ENCODE measurements at places on chromosomes 2 and 18.

DNA sequence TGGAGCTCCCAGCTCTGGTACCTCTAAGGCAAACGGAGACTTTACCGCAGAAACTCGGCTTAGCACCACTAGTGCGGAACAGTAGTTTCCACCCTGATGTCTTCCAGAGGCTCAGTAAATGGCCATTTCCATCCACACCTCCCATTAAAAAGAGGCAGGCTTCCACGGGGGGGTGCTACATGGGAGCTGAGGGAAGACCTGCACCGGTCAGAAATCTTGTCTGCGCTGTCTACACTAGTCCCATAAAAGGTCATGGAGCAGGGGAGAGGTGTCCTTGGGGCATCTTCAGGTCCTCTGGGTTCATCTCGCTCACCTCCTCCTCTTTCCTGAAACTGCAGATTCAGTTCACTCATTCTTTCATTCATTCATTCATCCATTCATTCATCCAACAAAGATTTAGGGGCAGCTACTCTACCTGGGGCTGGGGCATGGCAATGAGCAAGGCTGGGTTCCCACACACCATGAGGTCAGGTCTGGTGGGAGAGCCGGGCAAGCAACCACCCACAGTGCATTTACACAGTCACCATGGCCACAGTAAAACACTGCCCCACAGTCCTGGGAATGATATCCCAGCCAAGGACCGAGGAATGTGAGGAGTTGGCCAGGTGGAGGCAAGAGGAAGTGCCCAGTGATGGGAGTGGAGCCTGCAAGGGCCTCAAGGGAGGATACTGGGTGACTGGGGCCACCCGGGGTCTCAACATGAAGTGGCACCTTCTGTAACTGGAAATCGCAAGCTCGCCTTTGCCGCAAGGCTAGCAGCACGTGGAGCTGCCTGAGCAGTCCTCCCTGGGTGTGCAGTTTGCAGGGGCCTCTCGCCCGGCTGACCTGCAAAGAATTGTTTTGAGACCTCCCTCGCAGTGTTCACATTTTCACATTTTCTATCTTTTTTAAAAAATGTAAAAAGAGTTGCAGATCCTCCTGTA is 180.2 kb upstream of the RAB6C start:
- no peak for DNase-seq

DNA sequence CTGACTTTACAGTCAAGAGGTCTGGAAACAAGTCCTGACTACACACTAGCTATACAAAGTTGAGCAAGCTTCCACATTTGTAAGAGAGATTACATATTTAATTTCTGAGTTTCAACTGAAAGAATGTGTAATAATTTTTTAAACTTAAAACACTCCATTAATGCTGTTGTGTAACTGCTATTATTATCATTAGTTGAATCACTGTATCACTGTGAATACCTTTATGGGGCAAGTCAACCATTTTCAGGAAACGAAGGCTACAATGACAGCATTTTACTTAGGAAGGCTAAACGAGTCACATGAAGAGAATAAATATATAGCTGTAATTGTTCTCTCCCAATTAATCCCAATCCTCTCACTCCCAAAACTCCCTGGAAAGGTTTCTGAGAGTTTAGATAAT is 46.3 kb downstream of the TRIP12 start:
- no peak for DNase-seq

DNA sequence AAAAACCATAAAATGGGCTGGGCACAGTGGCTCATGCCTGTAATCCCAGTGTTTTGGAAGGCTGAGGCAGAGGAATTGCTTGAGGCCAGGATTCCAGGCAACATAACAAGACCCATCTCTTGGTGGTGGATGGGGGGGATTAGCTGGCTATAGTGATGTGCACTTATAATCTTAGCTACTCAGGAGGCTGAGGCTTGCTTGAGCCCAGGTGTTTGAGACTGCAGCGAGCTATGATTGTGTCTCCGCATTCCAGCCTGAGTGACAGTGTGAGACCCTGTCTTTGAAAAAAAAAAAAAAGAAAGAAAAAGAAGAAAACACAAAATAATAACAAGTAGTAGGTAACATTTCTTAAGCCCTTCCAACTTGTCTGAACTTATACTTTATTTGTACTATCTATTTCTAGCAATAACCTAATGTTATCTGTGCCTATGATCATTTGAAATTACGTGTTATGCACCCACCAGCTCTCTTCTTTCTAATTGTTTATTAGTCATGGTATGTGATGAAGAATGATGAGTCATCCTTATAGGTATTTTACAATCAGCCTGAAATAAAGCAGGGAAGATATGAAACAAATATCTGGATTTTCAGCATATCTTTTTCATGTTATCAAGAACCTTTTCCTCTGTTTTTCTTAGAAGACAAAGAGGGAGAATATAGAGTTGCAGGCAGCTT is 129.3 kb upstream of the UNC80 start:
- no peak for DNase-seq

DNA sequence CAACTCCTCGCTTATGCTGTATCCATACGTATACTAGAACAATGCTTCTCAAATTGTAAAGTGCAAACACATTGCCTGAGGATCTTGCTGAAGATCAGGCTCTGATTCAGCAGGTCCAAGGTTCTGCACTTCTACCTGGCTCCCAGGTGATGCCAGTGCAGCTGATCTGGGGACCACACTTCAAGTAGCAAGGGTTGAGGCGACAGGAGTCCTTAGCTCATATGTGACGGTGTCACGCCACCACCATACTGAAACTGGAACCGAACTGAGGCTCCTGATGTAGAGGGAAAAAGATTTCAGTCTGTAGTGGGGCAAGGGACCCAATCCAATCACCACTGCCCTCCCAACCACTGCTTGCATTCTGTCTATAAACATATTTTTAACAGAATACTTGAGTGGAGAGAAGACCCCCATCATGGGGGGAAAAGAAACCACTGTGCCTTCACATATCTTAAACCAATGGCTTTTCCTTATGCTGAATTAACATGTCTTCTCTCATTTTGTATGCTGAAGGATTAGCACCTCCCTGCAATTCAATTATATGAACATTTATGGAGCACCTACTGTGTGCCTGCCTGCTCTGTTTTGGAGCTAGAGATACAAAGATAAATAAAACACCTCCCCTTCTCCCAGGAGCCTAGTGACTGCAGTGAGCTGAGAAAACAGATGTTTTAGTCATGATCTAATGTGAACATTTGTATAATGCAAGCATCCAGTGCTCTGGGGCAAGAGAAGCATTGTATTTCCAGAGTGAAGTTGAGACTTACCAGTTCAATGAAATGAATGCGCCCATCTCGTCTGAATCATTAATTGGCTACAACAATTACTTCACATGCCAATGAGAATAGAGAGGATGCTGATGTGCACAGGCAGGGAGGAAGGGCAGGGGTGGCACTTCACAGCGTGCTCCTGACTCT is 6.6 kb upstream of the ASAP2 start:
- no peak for DNase-seq

- DNase-seq, result no peak
These were observed 47.5 kb downstream of the KDM3A start for GRCh38 chr2:86488561-86489250.

DNA sequence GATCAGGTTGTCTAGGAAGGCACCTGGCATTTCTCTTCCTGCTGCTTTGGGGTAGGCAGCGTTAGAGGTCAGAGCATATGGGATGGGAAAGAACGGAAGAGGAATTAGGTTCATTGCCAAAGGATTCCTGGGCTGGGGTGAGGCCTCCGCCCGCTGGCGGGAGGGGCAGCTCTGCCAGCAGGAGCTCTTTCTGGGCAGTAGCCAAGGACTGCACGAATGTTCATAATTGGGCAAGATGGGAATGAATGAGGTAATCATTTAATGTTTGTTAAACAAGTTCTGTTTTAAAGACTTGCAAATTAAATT is 253.9 kb downstream of the AGAP1 start:
- DNase-seq, result no peak

DNA sequence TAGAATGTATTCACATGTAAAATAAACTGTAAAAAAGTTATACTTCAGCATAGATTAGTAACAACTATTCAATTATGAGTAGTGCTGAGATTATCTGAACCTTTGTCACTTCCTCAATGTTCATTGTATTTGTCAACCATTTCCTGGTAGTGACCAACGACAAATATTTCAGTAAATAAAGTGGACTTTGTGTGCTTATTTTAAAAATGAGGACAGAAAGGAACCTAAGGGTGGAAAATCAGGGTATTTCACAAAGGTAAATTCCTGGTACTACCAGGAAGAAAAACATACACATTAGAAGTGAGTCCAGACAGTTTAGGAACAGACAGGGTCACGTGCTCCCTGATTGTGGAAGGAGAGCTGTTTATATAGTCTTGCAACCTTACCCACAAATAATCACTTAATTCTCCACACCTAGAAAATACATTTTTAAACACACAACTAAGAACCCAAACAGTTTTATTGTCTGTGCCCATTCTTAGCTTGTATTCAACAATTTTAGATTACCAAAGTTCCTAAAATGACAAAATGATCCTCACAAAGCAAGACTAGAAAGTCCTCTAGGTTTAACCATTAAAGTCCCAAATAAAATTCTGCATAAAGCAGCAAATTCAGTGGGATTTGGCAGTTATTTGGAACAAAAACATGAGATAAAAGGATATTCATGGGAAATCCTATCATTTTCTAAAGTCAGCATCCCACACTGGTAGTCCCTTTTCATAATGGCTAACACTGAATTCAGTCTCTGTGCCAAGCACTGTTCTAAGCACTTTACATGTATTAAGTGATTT is 28.2 kb downstream of the PELI1 start:
- no peak for DNase-seq

GRCh38 chr2:71126957-71127356 is 3.1 kb downstream of the MCEE start:
- no peak for DNase-seq

DNA sequence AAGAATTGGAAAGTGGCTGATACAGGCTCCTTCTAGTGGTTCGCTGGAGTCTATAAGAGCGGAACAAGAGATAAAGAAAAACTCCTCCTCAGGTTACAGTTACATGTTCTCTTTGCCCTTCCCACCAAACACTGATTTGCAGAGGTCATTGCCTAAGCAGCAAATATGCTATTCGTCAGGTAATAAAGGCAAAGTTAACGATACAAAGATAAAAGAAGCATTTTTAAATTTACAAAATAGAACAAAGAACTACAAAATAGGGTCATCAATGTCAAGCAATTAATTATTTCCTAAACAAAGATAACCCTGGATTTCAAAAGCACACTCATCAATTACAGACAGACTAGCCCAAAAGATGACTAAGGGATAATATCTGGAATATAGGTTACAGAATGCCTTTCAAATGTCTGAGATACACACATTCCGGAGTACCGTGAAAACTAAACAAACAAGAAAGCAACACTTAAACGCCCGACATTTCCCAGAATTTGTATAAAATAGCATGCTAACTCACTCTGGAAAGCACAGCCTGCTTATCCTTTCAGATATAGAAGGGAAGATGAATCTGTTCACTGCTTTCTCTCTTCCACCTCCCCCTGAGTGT is 186.4 kb downstream of the MREG start:
- no peak for DNase-seq

GRCh38 chr2:19717446-19717845 is 184.3 kb downstream of the TTC32 start:
- no peak for DNase-seq

DNA sequence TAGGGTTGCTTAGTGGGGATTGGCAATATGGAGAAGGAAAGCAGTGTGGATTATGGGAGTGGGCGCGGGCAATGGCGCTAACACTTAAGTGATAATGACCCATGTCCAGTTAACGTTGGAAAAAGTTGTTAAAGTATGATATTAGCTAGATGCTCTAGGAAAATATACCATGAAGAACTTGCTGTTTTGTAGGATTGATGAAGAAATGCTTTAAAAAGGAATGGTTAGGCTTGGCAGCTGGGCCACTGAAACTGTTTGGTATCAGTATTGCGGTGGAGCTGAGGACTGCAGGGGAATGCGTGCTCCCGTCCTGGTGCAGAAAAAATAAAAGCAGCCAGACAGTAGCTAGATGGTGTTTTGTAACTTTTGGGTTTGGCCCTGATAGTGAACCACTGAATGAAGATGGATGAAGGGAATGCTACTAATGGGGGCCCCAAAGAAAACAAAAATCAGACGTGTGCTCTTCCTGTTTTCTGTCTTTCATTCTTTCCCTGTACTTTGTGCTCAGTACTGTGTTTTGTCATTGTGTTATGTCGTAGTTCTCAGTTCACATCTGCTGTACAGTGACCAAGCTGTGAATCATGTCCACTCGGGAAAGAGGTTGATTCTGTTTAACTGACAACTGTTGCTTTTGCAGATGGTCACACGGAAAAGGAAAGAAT is 999 bp downstream of the INSIG2 start:
- DNase-seq, result peak; percentile 22

- no peak for DNase-seq
These were observed 56.4 kb upstream of the HAAO start for GRCh38 chr2:42848726-42849290.

- no peak for DNase-seq
These were observed 4.7 kb downstream of the CYTIP start for GRCh38 chr2:157438863-157439823.

DNA sequence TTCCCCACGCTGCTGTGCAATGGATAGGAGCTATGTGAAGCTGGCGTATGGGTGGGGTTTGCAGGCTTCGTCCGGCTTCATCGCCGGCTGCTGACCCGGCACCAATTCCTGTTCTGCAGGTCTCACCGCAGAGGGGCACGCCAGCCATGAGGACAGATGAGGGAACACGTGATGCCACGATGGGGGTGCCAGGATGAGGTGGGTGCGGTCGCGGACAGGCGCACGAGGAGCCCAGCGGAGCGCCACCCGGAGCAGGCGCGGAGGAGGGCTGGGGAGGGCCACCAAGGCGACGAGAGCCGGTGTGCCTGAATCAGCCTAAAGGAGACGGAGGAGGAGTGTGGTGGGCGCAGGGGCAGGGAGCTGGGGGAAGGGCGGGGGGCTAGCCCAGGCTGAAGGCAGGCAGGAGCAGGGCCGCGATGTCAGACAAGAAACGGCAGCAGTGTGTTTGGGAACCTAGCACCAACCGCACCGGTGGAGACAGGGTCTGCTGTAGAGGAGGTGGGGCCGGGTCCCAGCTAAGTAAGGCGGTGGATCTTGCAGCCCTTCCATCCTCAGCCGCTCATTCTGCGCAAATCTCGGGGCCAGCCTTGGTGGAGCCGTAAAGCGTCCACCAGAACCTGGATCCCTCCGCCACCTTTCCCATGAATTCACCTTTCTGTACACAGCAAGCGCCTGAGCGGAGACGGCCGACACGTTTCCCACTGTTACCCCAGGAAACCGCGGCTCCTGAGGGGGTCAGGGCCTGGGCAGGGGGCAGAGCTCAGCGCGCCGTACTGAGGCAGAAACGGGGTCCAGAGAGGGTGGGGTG is 17.0 kb upstream of the CD8A start:
- DNase-seq, result peak; percentile 32

- no peak for DNase-seq
These were observed 21.4 kb upstream of the EML4 start for GRCh38 chr2:42147641-42148274.

- no peak for DNase-seq
These were observed 43.5 kb upstream of the ID2 start for GRCh38 chr2:8638327-8638726.

DNA sequence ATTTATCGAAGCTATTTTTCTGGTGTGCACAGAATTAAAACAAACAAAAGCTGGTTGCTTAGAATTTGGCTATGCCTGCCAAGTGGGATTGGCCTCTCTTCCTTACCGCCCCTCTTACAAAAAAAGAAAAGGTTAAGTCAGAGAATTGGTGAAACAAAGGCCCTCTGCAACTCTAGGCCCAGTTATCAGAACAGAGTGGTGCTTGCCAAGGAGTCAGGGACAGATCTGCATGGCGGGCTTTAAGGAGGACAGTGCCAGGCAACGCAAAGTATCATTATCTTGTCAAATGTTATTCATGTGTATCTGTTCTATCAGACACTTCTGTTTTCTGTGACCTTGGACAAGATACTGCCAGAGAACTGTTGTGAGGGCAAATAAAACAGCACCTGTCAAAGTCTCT is 78.3 kb downstream of the TGIF1 start:
- no peak for DNase-seq

- no peak for DNase-seq
These were observed 17.0 kb upstream of the FZD7 start for GRCh38 chr2:202016579-202017227.
